ENCODE measurements at places on chromosomes 12 and 14. TPM values are rescaled to one million over a fixed set of nuclear protein-coding genes. Genes with fewer than 3 reads are reported as not detected.

- no peak for DNase-seq
Observed at GRCh38 chr14:99668307-99669295, 15.5 kb upstream of the CYP46A1 start.

DNA sequence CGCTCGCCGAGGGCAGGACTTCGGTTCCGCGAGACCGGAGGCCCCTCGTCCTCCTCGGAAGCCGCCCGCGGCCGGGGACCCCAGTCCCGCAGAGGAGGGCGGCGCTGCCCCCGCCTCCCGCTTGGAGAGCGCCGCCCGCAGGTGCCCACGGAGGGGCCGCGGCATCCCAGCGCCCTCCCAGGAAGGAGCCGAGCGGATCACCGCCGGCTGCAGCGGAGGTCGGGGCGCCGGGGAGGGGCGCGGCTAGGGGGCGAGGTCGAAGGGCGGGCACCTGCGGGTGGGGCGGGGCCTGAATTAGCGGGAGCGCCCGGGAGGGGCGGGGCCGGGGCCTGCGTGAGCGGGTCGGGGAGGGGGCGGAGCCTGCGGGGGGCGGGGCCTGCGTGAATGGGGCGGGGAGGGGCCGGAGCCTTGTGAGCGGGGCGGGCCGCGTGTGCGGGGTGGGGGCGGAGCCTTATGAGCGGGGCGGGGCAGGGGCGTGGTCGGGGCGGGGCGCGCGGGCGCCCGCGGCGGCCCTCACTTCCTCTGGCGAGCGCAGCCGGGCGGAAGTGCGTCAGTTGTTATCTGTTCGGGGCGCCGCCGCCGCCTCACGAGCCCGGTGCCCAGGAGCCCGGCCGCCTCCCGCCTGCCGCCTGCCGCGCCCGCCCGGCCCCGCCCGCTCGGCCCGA is at the start of gene FBRSL1:
FBRSL1 (plus strand) TSS at position 550 of the 665 bp plus-strand sequence.
- DNase-seq = peak; percentile 55

DNA sequence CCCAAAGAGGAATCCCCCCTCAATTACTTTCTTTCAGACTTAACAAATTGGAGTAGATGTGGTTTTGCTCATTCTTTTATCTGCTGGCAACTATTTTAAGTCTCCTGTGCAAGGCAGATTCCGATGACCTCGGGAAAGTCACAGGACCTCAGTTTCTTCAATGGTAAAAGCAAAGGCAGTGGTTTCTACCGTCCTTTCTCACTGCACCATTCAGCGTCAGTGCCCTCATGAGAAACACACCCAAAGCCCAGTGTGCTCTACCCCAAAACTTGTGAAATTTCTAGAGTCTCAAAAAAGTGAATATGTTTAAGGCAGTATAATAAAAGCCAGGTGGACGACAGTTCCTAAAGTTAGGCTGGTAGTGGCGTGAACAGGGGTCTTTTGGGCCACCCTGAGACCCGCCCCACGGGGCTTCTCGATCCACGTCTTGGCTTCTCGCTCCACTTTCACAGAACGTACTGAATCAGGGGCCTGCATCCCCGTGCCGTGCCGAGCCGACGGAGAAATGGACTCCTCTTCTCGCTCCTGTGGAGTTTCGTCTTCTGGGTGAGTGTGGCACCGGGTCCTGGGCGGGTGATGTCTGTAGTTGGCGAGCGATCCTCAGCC is 1.3 kb upstream of the ARHGAP5 start:
- DNase-seq = peak; percentile 1

DNA sequence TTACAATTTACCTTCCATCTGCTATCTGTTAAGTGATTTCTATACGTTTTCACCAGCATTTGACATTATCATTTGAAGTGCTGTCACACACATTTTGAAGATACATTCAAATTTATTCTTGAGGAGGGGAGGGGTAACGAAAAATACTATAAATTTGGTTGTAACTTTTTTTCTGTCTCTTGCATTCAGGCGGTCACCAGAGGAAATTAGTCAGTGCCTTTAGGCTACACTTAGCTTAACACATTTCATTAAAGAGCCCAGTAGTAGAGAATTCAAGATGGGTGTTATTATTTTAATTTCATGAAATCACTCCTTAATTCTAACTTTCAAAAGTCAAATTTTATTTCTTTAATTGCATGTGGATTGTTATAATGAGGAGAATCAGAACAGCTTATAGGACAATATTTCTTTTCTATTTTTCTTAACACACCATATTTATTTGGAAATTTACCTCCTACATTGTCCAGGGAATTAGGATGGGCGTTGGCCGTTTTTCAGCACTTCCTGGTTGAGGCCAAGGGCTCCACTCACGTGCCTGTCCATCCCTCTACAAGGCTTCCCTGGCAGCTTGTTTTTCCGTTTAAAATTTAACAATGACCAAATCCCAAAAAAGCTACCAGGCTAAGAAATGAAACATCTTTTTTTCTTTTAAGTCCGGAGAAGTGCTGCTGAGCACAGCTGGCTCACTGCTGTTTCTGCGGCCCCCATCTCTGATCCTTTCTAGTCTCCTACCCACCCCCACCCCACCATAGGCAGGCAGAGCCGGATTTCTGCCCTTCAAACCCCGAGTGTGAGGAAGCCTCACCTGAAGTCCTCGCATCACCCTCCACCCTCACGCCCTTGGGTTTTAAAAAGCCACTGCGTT is 1.1 kb upstream of the FAR2 start:
- DNase-seq = peak; percentile 38

GRCh38 chr14:52951681-52952554 is 1.1 kb upstream of the FERMT2 start:
- peak; percentile 67 for DNase-seq

DNA sequence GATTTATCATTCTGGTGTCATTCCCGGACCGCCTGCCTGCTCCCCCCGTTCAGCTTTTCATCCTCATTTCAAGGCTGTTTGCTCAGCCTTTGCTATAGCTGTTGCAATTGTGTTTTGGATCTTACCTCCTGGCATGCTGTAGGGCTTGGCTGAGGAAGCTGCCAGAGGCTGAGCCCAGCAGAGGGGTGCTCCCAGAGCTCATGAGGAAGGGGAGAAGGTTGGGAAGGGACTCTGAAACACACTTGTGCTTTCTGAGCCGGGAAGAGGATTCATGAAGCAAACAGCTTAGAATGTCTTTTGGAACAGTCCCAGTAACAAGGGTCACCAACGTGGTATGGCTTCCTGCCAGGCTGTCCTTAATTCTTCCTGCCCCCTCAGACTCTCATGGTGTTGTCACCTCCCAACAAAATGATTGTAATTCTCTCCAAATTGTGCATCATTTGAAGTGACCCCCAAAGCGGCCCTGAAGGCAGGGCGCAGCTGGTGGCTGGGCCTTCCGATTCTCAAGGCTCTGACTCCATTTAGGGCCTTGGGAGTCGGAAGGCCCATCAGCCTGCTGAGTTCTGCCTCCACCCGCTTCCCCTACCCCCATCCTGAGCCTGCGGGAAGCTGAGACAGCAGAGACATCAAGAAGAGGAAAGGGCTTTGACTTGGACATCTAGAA is 111.9 kb upstream of the ARHGAP5 start:
- no peak for DNase-seq

DNA sequence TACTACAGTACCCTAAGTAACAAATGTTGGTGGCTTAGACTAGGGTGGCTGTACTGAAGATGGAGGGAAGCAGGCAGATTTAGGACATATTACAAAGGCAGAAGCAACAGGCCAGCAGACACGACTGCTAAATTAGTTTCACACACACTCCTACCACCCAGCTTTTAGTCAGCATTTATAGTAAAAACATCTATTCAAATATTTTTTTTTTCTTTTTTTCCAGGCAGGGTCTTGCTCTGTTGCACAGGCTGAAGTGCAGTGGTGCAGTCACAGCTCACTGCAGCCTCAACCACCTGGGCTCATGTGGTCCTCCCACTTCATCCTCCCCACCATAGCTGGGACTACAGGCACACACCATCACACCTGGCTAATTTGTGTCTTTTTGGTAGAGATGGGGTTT is 72.9 kb downstream of the CDK17 start:
- no peak for DNase-seq

RBP5 gene
- not detected for total RNA-seq

JPH4 gene
- not detected for total RNA-seq

GPR132 gene
- total RNA-seq = 0.19 TPM

SERPINA9 gene
- total RNA-seq = 0.34 TPM

All from A172 (cell line).